Stimulated activated CD8-positive, alpha-beta memory T cell treated with anti-CD3 and anti-CD28 coated beads, Interleukin-4, amount 100 ng/mL, for 4 hours (primary cell): ENCODE measurements at places on chromosomes 3 and 15.

DNA sequence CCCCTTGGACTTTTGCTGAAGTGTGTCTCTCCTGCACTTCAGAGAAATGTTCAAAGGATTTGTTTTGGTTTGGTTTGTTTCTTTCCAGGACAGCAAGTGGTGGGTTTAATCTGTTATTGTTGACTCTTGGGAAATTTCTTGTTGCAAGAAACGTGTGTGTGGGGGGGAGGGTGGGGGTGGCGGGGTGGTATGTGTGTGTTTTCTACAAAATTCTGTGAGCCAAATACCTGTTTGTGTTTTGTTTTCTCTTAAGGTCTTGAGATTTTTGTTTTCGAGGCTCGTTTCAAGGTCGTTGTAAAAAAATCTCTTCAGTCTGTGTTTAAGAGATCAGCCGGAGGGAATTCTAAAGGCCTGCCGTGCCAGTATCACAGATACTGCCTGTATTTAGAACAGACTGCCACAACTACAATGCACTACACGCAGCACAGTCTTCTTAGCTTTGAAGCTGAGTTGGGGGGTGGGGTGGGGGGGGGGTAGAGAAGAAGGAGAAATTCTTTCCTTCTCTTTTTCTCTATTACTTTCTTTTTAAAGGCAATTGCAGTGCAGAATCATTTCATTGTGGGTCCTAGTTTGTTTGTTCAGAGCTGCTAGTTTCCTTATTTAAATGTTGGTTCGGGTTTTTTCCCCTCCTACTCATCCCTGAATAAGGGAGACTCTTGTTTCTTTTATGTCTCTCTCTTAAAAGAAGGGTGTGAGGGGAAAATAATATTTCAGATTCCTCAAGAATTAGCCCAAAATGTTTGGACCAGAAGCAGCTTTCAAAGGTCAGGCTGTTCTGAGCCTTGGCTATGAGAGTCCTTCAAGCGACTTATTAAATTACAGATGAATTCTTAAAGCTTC lies 1.4 kb upstream of the BCL6 start:
- DNase-seq, result no peak

- DNase-seq, result no peak
These were observed 172.4 kb downstream of the CHST2 start for GRCh38 chr3:143291836-143292447.

DNA sequence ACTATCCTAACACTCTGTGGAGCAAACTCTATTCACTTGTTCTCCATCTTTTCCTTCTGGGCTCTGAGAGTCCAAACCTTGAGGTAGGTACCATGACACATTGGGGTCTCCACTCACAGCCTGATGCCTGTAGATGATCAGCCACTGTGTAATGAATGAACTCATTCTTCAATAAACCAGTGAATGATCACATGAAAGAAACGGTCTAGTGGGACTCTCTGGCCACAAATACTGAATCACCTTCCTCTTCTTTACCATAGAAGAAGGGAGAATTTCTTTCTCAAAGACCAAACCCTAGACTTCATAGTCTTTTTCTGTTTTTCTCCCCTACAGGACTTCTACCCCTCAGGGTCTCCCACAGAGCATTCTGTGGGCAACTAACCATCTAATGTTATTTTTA lies 20.5 kb upstream of the ABHD2 start:
- DNase-seq, result no peak

GRCh38 chr15:33980159-33980558 lies 11.9 kb downstream of the CHRM5 start:
- DNase-seq, result no peak

- DNase-seq, result no peak
These were observed 60.8 kb downstream of the PFN2 start for GRCh38 chr3:149909923-149910322.

DNA sequence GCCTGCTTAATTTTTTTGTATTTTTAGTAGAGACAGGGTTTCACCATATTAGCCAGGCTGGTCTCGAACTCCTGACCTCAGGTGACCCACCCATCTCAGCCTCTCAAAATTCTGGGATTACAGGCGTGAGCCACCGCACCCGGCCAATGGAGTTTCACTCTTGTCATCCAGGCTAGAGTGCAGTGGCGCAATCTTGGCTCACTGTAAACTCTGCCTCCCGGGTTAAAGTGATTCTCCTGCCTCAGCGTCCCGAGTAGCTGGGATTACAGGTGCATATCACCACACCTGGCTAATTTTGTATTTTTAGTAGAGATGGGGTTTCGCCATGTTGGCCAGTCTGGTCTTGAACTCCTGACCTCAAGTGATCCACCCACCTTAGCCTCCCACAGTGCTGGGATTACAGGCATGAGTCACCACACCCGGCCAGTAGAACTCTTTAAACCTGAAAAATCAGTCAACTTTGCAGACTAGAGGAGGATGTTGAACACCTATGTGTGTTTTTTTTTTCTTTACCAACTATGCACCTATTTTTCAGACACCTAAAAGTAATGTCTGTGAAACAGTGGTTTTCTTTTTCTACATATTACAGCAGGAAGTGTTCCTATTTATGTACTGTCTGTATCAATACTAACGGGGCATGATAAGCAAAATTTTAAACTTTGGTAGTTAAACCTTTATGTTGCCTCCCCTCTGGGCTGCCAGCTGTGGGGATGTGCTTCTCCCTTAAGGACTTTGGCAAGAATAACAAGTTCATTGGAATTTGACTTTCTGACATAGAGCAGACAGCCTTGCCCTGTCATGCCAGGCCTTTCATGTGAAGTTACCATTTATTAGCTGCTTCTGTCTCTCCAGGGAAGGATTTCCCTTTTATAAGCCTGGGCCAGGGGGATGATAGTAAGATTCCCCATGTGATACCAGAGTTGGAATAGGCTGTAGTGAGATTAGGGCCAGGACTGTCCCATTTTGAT lies 8.1 kb downstream of the ARIH2 start:
- DNase-seq, result no peak

DNA sequence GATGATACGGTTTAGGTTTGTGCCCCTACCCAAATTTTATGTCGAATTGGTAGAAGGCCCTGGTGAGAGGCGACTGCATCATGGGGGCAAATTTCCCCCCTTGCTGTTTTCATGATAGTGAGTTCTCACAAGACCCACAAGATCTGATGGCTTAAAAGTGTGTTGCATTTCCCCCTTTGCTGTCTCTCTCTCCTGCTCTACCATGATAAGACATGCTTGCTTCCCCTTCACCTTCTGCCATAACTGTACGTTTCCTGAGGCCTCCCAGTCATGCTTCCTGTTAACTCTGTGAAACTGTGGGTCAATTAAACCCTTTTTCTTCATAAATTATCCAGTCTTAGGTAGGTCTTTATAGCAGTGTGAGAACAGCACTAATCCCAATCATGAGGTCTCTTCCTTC lies 381.2 kb downstream of the RSL24D1 start:
- no peak for DNase-seq

- DNase-seq, result no peak
These were observed 82.4 kb downstream of the CCNL1 start for GRCh38 chr3:157077565-157077991.

DNA sequence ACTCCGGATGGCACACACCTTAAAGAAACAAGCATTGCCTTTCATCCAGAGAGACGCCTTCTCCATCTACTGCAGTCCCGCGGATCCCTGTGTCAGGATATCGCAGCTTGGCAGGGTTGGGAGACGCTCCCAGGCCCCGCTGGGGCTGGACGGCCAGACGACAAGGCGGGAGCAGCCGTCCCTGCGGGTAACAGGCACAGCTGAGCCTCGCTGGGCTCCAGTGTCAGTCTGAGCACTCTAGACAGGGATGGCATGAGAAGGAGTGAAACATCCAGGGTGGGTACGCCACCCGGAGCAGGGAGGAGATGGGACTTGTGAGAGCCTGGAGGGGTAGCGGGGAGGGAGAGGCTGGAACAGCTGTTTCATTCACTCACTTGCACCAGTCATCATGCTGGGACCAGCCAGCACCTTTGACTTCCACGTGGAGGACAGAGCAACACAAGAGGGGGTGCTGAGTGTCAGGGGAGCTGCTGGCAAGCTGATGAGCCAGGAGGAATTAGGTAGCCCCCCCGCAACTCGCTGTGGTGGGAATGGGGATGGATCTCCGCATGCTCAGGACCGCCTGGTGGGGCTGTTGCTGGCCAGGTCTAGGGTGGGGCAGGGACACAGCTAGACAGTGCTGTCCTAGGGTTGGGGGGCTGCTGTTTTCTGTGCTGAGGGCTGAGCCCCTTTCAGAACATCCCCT lies 31.6 kb upstream of the SNRPA1 start:
- DNase-seq, result no peak

GRCh38 chr3:141212101-141212500 lies 19.5 kb upstream of the PXYLP1 start:
- no peak for DNase-seq

DNA sequence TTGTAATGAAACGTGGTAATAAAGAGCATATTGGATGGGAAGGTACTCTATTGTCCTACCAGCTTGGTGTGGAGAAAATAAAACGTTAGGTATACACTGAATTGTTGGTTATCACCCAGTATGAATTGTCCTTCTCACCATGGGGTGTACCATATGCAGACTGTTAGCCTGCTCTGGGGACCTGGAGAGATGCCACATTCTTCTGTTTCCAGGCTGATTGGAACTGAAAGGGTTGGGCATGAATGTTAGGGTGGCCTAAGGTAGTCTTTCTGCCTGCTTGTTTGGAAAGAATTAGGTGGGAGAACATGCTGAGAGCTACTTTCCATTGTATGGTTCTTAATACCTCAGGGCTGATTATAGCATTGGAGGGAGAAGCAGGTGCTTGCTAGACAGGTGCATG lies 340.6 kb downstream of the PTPRG start:
- no peak for DNase-seq

DNA sequence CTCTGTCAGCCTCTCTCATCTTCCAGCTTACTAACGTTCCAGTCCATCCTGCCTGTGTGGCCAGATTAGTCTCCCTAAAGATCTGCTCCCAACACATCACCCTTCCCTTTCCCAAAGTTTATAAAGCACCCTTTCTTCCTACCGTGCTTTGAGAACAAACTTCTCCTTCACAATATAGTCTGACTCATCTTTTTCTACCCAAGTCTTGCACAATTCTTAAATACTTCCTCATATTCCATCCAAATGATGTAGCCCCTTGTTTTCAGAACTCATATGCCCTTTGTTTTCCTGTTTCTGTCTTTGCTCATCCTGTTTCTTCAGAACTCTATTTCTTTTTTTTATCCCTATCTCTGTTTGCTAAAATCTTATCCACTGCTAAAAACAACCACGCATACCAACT lies 326.8 kb downstream of the MFSD1 start:
- DNase-seq, result no peak

- no peak for DNase-seq
These were observed 1.7 kb downstream of the CLRN1 start for GRCh38 chr3:150970665-150971324.

DNA sequence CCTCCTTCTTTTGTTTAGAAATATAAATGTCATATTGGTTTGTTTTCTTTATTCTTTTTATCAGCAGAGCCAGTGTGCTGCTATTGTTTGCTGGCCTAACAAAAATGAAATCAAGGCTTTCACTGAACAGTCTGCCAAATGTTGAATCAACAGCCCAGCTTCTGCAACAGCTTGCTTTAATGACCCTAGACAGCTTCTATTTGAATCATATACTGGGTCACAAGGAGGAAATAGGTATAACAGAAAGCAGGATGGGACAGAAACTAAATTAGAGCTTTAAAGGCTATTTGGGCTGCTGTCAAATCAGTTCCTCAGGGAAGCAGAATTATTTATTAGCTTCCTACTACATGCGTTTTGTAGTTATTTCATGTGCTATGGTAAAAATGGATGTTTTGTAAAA lies 12.1 kb upstream of the DNAJC13 start:
- no peak for DNase-seq

DNA sequence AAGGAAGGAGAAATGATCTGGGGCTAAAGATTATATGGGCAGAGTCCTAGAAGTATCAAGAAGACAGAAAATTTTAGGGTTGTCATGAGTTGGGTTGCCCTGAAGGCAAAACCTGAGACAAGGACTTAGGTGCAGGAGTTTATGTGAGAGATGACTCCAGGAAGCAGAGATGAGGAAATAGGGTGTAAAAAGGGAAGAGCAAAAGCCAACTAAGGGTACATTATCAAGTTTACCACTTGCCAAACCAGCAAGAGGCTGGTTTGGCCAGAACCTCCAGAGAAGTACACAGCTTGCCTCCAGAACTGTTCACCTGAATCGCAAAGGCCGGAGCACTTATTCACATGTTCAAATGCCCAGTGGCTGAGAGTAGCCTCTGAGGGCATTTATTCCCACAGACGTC lies 116.7 kb downstream of the FHIT start:
- DNase-seq, result no peak

GRCh38 chr3:160471892-160472291 lies 22.3 kb upstream of the TRIM59 start:
- DNase-seq, result no peak

- DNase-seq, result no peak
These were observed 75.4 kb downstream of the PPM1L start for GRCh38 chr3:160831401-160831800.

GRCh38 chr3:196082619-196082971 lies 705 bp upstream of the TFRC start:
- DNase-seq, result no peak

- DNase-seq, result no peak
These were observed 22.2 kb downstream of the LSM3 start for GRCh38 chr3:14200841-14201240.
